Left cardiac atrium (tissue), 4 donors: ENCODE measurements at places on chromosomes 11 and 22.

DNA sequence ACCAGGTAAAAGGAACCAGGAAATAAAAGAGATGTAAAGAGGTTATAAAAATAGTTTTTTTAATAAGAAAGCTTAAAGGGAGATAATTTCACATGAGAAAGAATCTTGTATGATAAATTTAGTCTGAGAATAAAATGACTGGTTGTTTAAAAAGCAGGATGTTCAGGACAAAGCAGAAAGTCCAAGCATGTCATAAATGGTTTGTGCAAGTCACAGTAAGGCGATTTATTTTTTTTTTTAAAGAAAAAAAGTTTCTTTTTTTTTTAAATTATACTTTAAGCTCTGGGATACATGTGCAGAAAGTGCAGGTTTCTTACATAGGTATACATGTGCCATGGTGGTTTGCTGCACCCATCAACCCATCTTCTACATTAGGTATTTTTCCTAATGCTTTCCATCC is 30.8 kb downstream of the GLYATL2 start:
- no peak for DNase-seq

- DNase-seq, result no peak
Measured at GRCh38 chr11:28058333-28058732, 49.6 kb downstream of the KIF18A start.

GRCh38 chr22:40502919-40503318 is 132.5 kb downstream of the SGSM3 start:
- no peak for DNase-seq

GRCh38 chr11:47359586-47359985 is 7.1 kb upstream of the MYBPC3 start:
- no peak for DNase-seq

GRCh38 chr22:44394246-44395117 is 81.7 kb upstream of the SHISAL1 start:
- DNase-seq, result no peak

DNA sequence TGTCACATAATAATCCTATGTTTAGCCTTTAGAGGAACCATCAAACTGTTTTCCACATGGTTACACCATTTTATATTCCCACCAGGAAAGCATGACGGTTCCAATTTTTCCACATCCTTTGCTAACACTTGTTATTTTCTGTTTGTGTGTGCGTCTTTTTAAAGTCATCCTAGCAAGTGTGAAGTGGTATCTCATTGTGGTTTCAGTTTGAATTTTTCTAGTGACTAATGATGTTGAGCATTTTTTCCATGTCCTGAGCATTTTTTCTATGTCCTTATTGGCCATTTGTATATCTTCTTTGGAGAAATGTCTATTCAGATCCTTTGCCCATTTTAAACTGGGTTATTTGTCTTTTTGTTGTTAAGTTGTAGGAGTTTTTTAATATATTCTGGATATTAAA is 53.7 kb upstream of the DEPDC7 start:
- DNase-seq, result no peak

DNA sequence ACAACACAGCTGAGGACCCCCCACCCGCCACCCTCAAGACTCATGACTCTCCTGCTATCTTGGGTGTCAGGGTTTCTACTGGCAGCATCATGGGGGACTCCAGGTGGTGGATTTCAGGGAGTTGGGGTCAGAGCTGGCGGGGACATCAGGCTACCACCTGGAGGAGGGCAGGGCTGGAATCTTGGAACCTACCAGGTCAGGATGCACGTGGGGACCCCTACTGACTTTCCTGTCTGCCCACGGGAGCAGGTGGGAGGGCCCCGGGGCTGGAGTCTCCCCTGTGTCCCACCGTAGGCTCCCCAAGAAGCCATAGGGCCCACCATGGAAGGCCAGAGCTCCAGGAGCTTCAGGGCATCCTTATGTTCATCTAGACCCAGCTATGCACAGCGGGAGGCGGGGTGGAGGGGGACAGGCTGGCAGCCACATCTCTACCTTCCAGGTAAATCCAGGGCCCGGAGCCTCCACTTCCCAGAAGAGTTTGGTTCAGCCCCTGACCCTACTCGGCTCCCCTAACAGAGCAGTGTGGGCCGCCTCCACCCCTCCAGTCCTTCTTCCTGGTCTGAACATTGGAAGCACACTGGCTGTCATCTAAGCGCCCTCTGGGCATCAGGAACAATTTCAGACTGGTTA is 10.0 kb downstream of the SLC37A2 start:
- no peak for DNase-seq

GRCh38 chr11:74684661-74685060 is 46.6 kb downstream of the CHRDL2 start:
- peak; percentile 2 for DNase-seq

GRCh38 chr22:37672206-37672919 is 3.1 kb upstream of the LGALS1 start:
- no peak for DNase-seq

DNA sequence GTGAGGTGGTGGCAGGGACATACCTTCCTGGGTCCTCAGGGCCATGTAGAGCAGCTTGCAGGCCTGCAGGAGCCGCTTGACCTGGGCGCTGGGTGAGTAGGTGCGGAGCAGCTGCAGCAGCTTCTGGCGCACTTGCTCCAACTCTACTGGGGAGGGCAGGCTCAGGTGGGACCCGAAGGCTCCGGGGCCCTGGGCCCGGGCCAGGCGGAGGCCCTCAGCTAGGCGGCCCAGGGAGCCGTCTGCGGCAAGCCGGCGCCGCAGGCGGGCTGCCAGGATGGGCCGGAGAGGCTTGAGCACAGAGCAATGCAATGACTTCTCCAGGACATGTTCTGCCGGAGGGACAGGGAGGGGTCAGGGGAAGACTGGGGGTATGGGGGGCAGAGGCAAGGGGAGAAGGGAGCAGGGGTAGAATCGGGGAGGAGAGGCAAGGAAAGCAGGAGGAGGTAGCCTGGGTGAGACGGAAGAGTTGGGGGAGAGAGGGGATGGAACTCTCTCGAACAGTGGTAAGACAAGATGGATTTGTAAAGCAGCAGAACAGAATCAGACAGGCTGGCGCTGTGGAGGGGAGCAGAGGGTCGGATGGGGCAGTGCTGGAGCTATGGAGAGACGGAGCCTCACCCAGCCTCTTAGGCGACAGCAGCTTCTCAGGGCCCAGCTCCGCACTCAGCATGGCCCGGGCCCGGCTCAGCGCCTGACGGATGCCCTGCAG is 2.2 kb downstream of the RIN1 start:
- no peak for DNase-seq

DNA sequence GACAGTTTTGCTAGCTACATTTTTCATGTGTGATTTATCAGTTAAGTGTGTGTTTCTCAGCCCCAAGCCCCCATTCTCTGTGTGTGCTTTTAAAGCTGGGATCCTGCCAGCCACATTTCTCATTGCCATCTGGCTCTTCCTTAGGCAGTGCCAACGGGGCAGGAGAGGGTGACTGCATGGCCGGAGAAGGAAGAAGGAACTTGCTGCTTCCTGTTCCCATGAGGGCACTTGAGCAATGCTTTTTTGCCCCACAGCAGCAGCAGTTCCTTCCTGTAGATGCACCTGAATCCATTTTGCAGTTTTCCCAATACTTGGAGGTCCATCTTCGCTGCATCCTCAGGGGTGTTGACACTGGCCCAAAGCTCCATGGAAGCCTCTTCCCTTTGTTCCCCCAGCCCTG is 37.5 kb downstream of the TNRC6B start:
- no peak for DNase-seq

DNA sequence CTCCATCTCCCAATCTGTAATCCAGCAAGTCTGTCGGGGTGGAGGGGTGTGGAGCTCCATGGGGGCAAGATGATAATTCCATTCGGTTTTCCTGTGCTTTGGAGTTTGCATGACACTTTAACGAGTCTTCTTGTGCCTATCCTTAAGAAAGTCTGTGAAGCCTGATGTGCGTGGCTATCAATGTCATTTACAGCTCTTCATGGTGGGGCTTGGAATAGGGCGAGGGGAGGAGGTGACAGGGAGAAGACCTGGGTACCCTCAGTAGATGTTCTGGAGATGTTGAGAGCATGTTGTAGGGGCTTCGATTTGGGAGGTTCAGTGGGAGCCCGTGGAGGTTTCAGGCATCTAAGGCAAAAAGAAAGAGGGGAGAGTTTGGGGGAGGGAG is 579 bp upstream of the PHLDB1 start:
- no peak for DNase-seq

- DNase-seq, result peak; percentile 53
Measured at GRCh38 chr11:6703247-6704063, 20.3 kb upstream of the MRPL17 start.

DNA sequence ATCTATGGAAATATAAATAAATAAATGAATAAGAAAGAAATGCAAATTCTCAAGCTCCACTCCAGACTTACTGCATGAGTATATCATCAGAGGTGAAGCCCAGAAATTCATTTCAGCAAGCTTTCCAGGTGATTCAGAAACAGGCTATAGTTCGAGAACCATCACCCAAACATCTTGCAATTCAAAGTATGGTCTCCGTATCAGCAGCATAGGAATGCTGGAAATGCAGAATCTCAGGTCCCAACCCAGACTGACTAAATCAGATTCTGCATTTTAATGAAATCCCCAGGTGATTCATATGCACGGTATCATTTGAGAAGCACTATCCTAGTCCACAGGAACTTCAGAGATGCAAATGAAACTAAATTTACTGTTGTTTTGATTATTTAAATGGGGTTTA is 95.3 kb downstream of the SERGEF start:
- DNase-seq, result no peak

GRCh38 chr11:17159441-17159840 is 48.3 kb downstream of the PIK3C2A start:
- no peak for DNase-seq

DNA sequence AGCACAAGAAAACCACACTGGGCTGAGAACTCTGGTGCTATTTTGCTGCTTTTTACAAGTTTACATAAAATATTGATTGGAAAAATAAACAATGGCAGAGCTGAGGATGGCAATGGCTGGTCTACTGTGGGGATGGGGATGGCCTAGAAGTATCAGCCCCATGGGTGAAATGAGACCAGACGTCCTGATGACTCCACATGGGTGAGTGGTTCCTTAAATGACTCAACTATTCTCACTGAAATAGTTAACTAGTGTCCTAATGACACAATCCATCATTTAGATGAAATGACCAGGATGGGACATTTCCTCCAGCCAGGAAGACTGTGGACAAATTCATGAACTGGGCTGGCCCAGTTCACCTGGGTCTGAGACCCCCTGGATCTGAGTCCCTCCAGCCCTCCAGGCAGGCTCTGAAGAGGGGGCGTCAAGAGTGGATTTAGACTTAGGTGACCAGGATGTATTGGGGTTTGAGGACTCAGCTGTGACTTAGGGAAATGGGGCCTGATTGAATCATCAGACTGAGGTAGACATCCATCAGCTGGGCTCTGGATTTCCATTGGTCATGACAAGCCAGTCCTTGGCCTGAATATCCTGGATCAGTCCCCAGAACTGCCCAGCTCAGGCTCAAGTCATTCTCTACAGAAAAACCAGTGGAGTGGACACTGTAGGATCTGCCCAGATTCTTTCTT is 98.2 kb upstream of the IGLL5 start:
- DNase-seq, result no peak

GRCh38 chr11:111635706-111636045 is 33.4 kb downstream of the SIK2 start:
- peak; percentile 51 for DNase-seq

DNA sequence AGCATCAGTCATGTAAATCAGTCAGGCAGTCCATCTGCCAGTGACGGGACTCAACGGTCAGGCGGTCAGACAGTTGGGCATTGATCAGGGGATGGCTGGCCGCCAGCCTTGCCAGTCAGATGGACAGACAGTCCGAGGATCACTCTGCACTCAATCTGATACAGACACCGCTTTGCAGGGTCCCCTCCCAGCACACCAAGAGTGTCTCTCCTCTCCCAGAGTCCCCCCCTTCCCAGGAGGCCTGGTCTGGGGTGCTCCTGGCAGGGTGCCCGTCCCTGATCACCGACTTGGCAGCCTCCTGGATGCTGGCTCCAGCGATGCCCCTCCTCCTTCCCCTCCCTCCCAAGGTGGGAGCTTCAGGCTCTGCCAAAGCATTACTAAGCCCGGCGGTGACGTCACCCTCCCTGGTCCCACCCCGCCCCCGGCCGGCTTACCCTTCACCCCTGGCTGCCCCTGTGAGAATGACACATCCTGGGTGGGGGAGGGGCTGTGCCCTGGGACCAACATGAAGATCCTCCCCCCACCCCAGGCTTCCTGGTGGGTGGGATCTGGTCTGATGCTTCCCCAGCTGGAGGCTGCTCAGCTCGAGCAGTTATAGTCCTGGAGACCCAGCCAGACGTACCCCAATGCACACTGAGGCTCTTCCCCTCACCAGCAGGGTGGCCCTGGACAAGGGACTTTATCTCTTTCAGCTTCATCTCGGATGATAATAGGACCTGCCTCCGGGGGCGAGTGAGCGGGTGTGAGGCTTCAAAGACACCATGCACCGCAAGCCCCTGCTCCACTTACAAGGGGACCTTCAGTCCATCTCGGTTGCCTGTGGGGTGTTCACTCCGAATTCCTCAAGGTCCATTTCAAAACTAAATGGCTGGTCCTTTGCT is 69.2 kb downstream of the CD82 start:
- peak; percentile 92 for DNase-seq

DNA sequence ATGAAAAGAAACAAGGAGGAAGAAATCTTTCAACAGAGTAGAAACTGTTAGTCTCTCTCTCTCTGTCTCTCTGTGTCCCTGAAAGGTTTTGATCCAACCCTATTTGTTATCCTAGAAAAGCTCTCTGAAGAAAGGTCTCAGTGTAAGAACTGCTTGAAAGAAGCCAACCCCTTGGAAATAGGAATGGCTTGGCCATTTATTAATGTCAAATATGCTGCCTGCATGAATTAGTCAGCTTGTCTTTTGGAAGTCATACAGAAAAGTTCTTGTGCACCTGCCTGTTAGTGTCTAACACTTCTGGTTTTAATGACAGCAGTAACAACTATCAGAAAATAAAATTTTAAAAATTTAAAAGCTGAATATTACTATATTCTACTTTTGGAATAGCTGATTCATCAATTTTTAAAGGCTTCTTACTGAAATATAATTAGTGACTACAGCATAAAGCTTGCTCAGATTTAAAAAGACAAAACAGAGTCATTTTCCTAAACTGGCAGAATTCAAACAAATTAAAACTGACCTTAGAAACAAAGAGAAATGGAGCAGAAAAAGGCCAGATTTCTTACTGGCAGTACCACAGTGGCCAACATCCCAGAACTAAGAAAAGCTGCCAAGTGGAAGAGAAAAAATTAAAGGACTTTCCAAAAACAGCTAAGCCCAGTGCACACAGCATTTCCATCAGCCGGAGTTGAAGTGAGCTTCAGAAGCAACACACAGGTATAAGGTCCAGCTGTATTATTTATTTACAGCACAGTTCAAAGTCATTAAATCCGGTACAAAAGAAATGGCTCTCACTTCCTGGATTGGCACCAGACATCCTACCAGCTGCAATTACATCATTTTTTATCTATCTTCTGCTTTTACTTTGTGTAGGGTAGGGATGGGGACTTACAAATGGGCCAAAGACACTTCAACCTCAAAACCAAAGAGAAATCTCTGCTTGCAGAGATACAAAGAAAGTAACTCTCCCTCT is 76.3 kb downstream of the PRCP start:
- no peak for DNase-seq

GRCh38 chr22:35033635-35034296 is 32.2 kb upstream of the ISX start:
- DNase-seq, result no peak

DNA sequence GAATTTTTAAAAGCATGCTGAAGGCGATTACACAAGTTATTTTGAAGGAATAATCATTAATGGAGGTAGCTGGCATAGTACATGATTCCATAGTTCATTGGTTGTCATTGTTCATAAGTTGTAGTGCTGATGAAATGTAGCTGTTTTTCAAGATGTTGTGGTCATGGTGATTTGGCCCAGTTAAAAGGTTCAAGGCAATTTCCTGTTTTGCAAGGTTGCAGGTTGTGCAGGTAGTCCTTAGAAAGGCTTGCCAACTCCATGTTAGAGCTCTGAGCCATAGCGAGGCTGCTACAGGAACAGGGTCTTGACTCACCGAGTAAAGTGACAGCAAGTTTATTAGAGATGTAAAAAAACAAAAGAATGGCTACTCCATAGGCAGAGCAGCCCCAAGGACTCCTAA is 95.8 kb upstream of the CHORDC1 start:
- no peak for DNase-seq
